ENCODE measurements at places on chromosomes 3 and 15.

DNA sequence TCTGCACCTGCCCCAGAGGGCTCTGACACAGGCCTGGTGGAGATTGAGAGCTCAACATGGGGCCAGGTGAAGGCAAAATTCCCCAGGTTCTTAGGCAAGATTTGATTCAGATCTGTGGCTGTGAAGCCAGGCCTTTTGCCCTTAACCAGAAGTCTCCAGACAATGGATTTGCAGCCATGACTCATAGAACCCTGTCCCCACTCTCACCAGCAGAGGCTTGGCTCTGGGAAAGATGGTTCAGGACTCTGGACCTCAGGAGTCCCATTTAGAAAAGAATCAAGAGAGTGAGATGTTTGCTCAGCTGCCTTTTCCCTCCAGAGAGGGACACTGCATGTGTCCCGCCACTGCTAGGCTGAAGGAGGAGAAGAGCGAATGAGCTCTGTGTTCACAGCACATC lies 361.4 kb upstream of the ICE2 start:
- no peak for DNase-seq

DNA sequence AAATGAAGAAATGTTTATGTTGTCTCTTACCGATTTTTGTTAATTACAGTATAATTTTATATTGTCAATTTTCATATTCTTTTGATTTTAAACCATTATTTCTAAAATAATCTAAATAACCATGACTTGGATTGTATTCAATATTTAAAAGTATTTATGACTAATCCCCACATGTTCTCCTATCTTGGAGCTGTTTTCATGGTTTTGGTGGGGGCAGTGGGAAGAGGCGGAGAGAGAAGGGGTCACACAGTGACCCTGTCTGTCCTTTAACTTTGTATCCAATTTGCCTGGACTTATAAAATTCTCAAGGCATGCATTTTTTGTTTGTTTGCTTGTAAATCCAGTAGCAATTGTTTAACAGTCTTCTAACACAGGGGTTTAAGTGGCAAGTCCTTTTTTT lies 407.4 kb downstream of the NTRK3 start:
- DNase-seq = no peak

- DNase-seq = no peak
Measured at GRCh38 chr3:126319701-126320295, 37.4 kb downstream of the KLF15 start.

DNA sequence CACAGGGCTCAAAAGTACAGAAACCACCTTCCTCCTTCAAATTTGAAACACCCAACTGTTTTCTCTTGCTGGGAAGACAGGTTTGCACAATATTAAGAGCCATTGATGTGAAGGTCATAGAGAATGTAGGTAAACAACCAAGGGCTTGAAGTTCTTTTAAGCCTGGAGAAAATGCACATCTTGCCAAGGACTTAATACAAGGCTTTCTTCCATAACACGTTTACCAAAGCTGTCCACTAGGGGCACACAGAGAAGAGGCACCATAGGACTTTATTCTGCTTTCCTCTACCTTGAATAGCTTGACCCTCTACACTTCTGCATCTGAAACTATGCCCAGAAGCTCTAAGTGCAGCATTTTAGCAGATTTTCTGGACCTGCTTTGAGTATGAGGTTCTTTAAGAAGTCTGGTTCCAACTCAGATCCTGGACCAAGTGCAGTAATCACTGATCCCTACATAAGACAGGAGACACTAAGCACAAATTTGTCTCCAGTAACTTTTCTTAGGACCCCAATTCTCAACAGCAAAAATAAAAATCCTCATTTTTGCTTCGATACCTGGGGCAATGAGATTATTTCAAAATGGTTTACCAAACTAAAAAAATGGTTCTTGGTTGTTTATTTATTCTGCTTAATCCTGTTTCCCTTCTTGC lies 138.0 kb downstream of the FBN1 start:
- DNase-seq = no peak

DNA sequence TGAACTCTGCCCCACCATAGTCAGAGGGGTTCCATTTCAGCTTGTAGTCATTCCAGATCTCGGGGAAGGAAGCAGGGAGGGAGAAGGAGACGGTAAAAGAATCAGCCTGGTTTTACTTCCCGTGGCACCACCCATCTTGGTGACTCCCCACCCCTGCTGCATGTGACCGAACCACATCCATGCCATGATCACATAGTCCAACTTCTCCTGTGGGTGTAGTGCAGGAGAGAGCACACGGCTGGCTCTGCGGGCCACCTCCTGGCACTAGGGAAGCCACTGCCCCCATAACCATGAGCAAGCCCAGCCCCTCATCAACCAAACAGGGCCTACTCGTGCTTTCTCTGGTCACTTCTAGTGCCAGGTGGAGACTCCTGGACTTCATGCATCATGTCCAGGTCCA lies 3.7 kb downstream of the CHRNA3 start:
- no peak for DNase-seq

GRCh38 chr15:65336493-65337435 lies 32.3 kb downstream of the RNU5B-1 start:
- DNase-seq = no peak

- no peak for DNase-seq
Measured at GRCh38 chr3:11438646-11439045, 166.4 kb downstream of the ATG7 start.

DNA sequence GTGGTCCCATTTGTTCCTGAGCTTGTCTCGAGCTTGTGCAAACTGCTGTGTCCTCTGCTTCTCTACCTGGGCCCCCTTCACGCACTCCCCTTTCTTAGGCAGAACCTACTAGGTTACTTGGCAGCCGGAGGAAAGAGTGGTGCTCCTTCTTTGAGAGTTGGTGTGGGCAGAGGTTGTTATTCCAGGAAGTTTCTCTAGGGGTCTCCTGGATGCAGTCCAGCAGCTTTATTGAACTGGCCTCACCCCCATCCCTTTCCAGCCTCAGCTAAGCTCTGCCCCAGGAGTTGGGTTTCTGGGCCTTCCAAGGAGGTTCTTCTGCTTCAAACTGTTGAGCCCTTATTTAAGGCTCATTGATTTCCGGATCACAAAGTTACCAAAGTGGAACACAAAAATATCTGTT lies 103.2 kb downstream of the C3orf70 start:
- DNase-seq = no peak

- DNase-seq = no peak
Measured at GRCh38 chr3:66756468-66757036, 241.6 kb upstream of the KBTBD8 start.

DNA sequence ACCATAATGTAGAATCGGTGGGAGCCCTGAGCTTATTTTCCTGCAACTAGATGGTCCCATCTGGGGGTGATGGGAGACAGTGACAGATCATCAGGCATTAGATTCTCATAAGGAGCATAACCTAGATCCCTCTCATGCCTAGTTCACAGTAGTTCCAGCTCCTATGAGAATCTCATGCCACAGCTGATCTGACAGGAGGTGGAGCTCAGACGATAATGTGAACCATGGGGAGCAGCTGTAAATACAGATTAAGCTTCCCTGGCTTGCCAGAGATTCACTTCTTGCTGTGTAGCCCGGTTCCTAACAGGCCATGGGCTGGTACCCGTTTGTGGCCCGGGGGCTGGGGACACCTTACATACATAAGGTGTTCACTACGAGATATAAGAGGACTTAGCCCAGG lies 67.5 kb upstream of the LRRFIP2 start:
- no peak for DNase-seq

DNA sequence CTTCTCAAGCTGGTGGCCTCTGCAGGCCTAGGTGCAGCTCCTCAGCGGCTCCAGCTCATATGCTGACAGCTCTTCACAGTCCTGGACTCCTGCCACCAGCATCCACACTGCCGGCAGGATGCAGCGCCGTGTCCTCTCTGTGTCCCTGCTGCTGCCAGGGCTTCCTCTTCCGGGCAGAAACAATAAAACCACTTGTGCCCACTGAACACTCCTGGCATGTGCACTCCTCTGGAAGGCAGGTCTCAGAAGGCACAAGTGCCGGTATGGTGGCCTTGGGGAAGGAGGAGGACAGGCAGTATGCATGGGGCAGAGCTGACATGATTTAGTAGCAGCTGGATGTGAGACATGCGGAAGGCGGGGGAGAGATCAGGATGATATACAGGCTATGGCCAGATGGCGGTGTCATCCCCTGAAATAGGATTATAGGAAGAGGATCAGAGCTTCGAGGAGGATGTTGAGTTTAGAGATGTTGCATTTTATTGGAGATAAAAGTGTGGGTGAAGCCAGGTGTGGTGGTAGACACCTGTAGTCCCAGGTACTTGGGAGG lies 7.5 kb upstream of the MAN2A2 start:
- no peak for DNase-seq

- DNase-seq = no peak
Measured at GRCh38 chr15:85071061-85071460, 89.4 kb downstream of the PDE8A start.

- no peak for DNase-seq
Measured at GRCh38 chr3:188396251-188396650, 242.3 kb downstream of the LPP start.

GRCh38 chr15:96306321-96306720 lies 24.2 kb upstream of the NR2F2 start:
- no peak for DNase-seq

DNA sequence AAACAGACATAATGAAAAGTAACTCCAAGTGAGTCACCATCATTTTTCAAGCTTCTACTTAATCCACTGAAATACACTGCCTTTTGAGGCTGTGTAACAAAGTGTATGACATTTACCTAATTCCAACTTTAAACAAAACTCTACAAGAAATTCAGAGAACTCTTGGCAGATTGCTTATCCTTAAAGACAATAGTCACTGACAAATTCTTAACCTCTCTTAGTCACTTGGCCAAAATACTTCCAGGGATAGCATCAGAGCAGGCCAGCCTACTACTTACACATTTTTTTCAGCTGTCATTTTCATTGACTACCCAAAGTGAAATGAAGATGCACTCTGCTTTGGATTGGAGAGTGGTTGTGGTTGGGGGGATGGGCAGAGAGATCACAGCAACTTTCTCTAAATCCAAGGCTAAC lies 3.6 kb downstream of the WWTR1 start:
- no peak for DNase-seq

GRCh38 chr15:57251941-57252340 lies 124.4 kb upstream of the CGNL1 start:
- no peak for DNase-seq

GRCh38 chr15:64044300-64045100 lies 1.8 kb downstream of the DAPK2 start:
- no peak for DNase-seq

DNA sequence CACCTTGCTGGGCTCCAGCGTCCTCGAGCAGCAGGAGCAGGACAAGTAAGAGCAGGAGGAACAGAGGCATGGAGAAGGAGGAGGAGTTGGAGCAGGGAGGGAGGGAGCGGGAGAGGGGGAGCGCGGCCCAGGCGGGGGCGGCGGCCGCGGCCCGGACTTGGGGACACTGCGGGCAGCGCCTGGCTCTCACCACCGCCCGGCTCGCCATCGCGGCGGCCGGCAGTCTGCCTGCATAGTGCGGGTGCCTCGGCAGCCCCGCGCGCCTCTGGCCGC lies 440 bp downstream of the DCBLD2 start:
- peak; percentile 9 for DNase-seq

DNA sequence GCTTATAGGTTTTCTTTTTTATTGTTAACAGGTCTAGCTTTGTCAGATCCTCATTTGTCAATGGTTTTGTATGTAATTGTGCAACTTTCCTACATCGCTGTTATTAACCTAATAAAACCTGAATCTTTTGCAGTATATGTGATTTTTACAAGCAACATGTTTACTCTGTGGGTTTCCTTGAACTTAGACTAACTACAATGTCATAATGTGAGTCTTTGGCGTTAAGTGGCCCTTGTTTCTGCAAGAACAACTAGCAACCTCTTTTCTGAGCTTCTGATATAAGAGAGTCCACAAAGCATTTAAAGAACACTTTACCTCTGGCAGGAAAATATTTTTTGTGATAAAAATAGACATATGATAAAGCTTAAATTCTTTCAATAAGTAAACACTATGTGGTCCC lies 230.3 kb upstream of the CFAP20DC start:
- DNase-seq = no peak

- DNase-seq = no peak
Measured at GRCh38 chr3:101926594-101927105, 77.3 kb downstream of the NFKBIZ start.

DNA sequence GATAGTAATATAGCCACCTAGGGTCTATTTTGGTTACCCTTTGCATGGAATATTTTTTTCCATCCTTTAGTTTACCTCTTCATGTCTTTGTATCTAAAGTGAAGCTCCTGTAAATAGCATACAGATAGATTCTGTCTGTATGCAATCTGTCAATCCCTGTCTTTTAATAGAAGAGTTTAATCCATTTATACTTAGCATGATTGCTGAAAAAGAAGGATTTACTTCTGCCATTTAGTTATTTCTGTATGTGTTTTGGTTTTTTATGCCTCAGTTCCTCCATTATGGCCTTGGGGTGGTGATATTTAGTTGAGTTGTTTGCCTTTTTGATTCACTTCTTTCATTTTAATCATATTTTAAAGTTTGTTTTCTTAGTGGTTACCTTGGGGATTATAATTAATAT lies 29.0 kb downstream of the PCCB start:
- DNase-seq = no peak

- DNase-seq = peak; percentile 24
Measured at GRCh38 chr3:32460031-32460749, 42.5 kb downstream of the CMTM6 start.

DNA sequence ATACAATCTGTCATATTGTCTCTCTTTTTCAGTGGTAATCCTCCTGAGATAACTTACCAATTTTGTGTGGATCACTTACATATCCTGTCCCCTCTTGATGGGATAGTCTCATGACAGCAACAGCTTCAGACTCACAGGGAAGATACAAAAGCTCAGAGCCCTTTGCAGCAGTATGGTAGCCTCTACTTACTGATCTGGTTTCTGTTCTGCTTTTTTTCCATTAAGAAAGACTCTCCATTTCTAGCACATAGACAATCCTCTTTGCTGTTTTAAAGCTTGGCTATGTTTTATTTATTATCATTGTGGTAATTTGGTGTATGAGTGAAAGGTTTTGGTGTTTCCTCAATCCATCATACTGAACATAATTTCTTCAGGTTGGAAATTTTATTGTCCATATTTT lies 25.4 kb upstream of the SOX14 start:
- no peak for DNase-seq

- no peak for DNase-seq
Measured at GRCh38 chr3:4084271-4084670, 218.9 kb upstream of the SETMAR start.

All from stimulated activated CD4-positive, alpha-beta T cell treated with anti-CD3 and anti-CD28 coated beads, TNF-alpha, amount 100 ng/mL, for 4 hours (primary cell).